ENCODE measurements at places on chromosomes 1 and 21.

DNA sequence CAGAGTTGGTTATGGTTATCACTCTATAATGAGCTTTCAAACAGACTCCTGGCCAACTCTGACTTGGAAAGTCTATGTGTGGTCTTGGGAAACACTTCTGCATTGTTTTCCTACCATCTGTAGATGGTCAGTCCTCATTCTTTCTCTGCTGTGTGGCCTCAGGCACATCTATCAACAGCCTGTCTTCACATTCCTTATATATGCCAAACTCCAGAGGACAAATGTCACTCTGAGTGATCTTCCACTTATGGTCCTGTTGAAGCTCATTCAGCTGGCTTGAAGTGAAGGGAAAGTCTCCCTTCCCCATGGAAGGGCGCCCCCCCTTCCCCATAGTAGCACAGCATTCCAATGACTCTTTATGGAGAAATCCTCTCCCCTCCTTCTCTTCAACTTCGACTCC is 58.7 kb downstream of the VANGL2 start:
- DNase-seq, result no peak

DNA sequence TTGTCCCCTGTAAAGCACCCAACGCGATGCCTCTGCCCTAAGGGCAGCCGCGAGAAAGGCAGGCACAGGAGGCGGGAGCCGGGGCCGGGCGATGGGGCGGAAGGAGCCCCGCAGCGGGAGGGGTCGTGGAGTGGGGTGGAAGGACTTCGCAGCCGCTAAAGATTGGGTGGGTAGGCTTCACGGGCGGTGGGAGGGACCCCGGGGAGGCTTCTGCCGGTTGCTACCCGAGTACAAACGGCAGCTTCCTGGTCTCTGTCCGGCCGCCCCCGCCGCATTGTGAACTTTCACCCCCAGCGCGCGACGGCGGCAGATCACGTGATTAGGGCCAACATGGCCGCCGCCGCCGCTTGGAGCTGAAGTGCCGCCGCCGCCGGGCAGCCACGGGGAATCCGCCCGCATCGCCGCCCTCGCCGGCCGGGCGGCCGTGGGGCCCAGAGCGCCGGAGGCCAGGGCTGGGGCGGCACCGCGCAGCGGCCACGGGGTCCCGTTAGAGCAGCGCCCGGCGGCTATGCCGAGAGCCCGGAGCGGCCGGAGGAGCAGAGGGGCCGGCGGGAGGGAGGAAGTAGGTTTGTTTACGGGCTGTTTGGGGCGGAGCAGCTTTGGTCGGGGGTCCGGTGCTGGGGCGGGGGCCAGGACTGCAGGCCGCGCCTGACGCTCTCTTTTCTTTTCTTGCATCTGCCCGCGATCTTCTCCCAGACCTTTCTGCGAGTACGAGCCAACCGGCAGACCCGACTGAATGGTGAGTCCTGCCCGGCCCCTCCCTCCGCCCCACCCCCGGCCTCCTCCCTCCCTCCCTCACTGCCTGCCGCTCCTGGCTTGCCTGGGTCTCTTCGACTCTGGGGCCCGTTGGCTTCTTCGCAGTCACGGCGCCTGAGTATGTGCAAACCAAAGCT is 42.4 kb downstream of the TMEM53 start:
- peak; percentile 78 for DNase-seq

- no peak for DNase-seq
These were observed 162.6 kb downstream of the RUNX1 start for GRCh38 chr21:34886240-34887104.

DNA sequence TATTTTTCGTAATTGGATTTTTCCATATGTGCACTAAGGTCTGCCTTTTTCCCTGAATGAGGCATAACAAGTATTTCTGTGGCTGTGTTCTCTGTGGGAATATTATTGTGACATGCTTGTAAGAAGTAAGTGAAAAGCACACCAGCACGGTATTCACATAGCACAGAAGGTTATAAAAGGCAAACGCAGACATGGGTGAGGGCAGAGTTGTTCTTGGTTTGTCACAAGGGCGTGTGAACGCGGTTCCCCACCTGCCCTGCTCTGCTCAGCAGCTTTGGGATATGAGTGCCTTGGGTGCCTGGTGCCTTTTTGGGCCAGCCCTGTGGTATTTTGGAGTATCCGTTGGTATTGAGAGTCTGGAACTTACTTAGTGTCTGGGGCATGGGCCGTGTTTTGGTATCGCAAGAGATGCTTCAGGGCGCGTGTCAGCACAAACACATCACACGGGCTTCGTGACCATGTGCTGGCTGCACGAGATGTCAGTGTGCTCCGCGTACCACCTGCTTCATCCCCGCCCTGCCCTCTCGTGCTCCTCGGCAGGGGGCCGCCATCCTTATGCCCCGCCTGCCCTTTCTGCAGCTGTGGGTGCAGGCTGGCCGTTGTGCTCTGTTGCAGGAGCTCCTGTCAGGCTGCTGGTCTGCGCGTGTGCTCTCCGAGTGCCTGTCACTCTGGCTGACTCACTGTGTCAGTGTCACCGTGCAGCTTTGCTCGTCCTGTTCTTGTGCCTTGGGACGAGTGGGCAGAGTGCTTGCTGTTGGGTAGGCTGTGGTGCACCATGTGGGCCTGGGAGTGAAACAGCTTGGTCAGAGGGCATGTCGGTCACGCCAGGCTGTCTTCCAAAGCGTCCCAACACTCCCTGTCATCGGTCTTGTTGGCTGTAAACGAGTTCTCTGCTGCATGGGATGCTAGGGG is 15.0 kb downstream of the SKI start:
- no peak for DNase-seq

DNA sequence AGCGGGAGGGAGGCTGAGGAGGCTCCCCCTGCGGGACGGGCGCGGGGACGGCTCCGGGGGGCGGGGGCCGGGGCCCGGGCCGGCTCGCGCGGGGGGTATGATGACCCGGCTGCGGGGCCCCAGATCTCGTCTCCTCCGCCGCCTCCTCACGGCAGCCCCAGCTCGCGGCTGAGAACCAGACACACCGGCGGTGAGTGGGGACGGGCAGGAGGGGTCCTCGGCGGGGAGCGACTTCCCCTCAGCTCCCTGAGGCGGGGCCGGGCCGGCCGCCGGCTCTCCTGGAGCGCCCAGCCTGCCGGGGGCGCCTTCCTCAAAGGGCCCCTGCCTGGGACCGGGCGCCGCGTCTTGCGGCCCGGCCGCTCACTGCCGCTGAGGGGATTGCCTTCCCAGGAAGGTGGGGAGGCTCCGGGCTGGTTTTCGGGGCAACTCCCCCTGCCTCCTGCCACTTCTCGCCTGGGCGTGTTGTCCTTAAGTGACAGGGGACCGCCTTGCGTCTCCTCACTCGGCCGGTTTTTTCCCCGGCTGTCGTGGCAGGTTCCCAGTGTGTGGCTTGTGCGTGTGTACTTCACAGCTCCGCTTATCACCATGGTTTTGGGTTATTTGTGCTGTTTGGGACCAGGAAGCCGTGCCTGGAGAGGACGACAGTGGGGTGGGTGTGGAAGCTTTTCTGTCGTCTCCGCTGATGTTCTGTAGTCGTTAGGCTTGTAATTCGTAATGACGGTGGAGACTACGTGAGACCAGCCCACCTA is 800 bp downstream of the HIPK1 start:
- DNase-seq, result peak; percentile 20

- DNase-seq, result no peak
These were observed at the start of gene ADORA1 for GRCh38 chr1:203127666-203128430. Gene ADORA1, plus strand, starts transcription at chr1:203127726. Its CDS starts 1,116 bp downstream, at chr1:203128842.

DNA sequence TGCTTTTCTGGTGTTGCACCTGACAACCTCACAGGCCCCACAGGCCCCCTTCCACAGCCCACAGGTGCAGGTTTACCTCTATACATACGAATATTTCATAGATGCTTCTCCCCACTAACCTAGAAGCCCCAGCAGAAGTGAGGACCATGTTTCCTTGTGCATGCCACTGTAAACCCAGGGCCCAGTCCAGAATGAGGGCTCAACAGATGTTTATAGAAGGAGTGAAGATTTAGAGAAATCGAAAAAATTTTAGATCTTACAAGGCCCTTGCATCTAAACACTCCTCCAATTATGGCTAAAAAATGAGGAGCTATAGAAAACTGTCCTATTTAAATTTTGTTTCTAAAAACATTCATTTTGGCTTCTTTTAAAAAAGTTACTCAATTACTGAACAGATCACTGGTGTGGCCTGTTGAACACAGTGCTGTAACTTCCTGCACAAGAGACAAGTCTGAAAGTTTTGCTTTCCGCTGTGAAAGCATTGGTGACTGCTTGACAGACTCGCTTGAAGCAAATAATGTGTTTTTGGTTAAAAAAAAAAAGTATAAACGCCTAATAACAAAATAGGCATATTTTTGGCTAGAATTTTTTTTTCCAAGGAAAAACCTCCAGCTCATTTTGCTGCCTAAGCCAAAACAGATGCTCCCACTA is 1.2 kb downstream of the ABCB10 start:
- no peak for DNase-seq

GRCh38 chr1:79811173-79811572 is 804.6 kb upstream of the ADGRL4 start:
- no peak for DNase-seq

DNA sequence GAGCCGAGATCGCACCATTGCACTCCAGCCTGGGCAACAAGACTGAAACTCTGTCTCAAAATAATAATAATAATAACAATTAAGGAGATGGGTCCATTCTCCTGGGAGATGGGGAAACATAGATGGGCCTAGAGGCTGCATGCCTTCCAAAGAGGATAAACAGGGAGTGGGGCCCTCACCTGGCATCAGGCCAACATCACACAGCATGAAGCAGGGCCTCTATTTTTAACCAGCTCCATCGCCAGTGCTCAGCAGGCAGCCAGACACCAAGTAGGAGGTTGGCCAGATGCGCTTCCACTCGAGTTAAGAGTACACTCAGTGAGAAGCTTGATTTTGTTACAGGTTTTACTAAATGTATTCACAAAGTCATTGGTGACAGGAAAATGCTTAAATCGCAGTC is 352.0 kb downstream of the RRAGC start:
- DNase-seq, result no peak

GRCh38 chr1:202505356-202505755 is 156.9 kb downstream of the PPP1R12B start:
- no peak for DNase-seq

DNA sequence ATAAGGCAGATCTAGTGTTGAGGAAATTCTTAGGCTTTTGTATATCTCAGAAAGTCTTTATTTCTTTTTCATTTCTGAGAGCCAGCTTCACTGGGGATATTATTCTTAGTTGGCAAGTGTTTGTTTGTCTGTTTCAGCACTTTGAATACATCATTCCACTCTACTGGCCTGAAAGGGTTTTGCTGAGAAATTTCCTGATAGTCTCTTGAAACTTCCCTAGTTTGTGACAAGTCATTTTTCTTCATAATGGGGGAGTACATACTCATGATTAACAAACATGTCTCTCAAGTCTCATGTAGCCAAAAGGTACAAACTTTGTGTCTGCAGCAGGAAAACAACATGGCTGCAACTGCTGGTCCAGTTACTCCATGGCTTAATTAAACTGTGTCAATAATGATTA is 6.3 kb upstream of the KRTAP26-1 start:
- no peak for DNase-seq

- no peak for DNase-seq
These were observed 480.2 kb downstream of the COL11A1 start for GRCh38 chr1:102628109-102628613.

DNA sequence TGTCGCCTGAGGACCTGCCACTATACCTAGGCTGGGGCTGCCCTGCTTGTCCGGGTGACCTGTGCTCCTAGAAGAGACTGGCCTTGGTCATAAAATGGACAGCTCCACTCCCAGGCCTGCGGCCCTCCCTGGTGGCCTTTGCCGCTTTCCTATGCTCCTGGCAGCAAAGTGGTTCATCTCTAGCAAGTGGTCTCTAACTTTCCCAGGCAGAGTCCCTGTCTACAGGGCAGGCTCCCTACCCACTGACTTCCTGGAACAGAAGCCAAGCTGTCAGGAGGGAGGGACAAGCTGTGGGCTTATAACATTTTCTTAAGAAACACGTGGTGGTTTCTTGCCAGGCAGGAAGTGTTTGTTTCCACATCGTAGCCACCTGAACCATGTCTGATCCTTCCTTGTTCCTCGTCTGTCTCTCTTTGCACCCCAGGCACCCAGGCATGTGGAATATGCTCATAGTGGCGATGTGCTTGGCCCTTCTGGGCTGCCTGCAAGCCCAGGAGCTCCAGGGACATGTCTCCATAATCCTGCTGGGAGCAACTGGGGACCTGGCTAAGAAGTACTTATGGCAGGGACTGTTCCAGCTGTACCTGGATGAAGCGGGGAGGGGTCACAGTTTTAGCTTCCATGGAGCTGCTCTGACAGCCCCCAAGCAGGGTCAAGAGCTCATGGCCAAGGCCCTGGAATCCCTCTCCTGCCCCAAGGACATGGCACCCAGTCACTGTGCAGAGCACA is 10.1 kb downstream of the H6PD start:
- no peak for DNase-seq

- DNase-seq, result no peak
These were observed 56.1 kb upstream of the F3 start for GRCh38 chr1:94597701-94598100.
